Urothelium cell line (cell line): ENCODE measurements at places on chromosomes 5 and 9.

DNA sequence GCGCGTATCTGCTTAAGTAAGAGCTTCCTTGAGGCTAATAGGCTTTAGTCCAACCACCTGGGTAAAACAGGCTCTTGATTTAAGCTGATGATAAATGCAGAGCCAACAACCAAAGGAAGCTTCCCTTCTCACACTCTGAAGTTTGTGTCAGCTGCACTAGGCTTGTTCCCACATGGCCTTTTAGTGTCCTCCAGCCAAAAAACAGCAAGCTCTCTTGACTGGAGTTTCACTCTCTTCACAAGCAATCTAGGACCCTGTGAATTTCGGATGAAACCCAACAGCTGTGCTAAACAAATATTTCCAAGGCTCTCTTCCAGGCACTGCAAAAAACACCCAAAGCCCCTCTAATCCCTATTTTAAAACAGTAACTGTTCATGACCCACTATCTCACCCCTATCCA is 63.9 kb downstream of the SAXO1 start:
- DNase-seq = no peak

GRCh38 chr5:66931651-66932050 is 264.9 kb downstream of the CD180 start:
- no peak for DNase-seq

DNA sequence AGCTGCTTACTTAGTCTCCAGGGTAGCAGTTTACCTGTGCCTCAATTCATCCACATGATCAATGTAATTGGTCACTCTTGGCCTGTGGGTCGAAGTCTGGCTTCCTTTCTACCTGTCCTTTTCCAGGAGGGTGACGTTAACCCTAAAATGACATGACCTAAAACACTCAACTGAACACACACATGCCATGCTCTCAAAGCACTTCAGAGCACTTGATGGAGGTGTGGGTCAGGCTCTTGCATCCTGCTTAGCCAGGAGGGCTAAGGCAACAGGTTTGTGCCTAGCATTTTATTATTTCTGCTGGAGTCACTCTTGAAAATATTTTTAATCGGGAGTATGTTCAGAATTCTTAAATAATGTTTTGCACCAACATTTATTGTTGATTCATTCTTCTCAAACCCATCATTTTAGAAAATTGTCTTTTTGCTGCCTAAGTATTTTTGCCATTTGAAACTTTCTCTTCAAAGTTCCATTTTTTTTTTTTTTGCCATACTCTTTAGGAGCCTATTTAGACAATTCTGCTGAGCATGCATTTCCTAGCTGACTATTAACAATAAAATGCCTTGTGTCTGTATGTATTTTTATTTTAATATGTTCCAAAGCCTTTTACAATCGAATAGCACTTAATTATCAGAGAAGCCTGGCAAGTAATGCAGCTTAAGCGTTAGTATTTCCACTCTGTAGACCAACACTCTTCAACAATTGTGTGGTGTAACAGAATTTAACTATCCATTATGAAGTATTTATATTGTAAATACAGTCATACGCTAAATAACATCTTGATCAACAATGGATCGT is 59.1 kb downstream of the ATP10B start:
- no peak for DNase-seq

- no peak for DNase-seq
These were observed 1.5 kb downstream of the TGFBI start for GRCh38 chr5:136030252-136030651.

DNA sequence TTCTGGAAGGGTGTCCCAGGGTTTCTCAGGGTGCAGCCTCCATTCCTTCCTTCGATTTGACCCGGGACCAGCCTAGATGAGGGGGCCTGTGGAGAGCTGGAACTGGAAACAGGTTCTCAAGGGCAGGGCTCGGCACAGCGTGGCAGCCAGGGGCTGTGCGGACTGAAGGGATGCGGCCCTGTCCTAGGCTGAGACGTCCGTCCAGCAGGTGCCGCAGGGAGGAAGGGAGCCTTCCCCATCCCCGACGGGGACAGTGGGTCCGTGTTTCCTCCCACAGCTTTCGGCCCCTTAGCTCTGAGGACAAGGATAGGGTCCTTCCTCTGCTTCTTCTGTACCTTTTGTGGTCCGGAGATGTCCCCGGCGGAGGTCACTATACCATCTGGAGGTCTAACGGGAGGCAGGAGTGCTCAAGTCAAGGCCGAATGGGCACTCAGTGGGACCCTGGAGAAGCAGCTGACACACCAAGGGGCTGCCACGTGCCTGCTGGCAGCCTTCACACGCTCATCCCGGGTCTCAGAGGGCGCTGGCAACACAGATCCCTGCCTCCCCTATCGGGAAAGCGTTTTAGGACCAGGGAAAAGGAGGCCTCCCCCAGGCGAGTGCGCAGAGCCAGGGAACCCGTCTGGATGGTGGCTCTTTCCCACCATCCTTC is 49.9 kb downstream of the USP20 start:
- DNase-seq = no peak

- DNase-seq = no peak
These were observed 14.1 kb upstream of the ELL2 start for GRCh38 chr5:95975703-95976102.
